ENCODE measurements at places on chromosomes 2 and 18.

DNA sequence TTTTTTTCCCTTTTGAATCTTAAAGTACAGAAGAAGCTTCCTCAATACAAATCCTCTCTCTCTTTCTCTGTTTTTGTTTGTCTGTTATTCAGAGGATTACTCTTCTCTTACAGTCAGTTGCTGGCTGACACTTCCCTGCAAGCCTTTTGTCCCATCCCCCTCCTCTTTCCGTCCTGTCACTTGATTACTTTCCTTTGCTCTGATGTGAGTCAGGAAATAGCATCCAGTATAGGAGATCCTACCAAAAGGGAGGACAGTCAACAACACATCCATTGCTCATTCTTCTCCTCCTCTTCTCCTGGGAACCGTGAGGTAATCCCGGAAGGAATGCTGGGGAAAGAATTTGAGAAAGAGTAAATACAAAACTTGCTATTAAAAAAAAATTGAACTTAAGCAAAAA, 79.3 kb upstream of the SCN7A start:
- DNase-seq: no peak

- DNase-seq: no peak
These were observed 20.4 kb upstream of the L3MBTL4 start for GRCh38 chr18:6434987-6435709.

- no peak for DNase-seq
These were observed 61.3 kb downstream of the PKP4 start for GRCh38 chr2:158518084-158518483.

DNA sequence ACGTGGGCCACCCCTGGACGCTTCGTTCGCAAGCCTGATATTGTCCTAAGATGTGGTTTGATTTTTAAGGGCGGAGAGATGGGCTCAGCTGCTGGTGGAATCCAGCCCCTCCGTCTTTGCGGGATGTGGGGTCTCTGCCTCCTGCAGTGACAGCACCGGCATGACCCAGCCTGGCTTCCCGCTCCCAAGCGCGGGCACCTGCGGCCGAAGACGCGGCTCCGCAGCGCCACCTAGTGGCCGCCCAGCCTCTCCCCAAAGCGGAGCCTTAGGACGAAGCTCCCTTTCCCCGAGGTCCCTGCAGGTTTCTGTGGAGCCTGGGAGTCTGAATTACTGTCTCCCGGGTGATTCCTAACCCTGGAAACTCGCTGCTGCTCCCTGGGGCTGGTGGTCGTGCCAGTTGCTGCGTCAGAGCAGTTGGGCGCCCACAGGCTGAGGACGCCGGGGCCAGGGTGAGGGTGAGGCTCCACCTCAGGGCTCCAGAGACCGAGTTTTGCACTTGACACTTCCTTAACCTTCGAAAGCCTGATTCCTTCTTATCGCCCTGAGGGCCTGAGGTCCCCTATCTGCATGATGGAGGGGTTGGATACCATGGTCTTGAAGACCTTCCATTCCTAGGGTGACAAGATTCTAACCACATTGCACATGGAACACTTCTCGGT, 137.5 kb downstream of the TPO start:
- DNase-seq: peak; percentile 49

DNA sequence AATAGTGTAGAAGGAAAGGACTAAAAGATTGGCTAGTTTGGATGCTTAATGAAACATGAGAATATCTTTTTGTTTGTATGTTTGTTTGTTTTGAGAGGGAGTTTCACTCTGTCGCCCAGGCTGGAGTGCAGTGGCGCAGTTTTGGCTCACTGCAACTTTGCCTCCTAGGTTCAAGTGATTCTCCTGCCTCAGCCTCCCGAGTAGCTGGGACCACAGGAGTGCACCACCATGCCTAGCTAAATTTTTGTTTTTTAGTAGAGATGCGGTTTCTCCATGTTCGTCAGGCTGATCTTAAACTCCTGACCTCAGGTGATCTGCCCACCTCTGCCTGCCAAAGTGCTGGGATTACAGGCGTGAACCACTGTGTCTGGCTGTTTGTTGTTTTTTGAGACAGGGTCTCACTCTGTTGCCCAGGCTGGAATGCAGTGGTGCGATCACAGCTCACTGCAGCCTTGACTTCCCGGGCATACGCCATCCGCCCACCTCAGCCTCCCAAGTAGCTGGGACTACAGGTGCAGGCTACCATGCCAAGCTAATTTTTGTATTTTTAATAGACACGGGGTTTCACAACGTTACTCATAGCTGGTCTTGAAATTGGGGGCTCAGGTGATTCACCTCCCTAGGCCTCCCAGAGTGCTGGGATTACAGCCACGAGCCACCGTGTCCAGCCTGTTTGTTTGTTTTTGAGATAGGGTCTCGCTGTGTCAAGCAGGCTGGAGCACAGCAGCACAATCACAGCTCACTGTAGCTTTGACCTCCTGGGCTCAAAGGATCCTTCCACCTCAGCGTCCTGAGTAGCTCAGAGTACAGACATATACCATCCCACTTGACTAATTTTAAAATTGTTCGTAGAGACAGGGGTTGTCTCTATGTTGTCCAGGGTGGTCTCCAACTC, 209.2 kb downstream of the MYCN start:
- no peak for DNase-seq

GRCh38 chr18:14962626-14963025, 214.7 kb downstream of the ANKRD30B start:
- no peak for DNase-seq

DNA sequence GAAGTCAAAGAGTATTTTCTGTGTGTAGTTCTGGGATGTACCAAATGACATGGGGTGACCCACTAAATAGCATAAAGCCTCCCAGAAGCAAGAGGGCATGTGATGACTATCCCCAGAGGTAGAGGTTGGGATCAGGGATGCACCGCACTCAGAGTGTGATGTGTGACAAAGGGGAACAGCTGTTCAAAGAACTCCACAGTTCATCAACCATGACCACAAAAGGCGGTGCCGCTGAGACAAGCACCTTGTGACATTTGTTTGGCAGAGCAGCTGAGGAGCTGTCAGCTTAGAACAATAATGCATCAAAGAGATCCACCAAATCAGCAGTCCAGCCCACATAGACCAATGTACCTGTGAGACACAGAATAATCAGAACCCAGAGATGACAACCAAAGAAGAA, 81.3 kb downstream of the VWC2L start:
- no peak for DNase-seq

DNA sequence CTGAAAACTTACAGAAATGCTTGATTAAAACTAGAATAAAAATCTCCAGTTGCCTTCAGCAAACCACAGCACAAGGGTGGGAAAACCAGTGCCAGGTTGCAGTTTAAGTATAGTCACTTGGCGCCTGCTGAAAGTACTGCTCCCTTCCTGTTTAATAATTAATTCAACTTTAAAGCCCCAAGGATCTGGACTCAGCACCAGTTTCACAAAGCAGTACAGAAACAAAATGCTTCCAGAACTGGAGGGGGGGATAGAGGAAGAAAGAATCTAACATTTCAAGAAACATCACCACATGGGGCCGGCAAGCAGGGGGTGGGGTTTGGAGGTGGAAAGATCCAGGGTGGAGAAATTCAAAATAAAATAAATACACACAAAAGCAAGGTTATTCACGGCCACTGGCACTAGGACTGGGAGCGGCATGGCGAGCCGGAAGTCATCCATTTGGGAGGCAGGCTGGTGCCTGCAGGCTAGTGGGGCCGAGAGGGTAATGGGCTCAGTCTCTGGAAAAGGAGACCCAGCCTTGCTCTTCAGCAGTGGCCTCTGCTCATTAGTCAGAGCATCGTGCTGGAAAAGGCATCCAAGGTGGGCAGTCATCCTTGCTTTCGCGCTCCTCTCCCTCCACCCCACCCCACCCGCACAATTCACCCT, 85.8 kb downstream of the POU3F3 start:
- no peak for DNase-seq

GRCh38 chr2:225233234-225233633, 166.3 kb upstream of the NYAP2 start:
- no peak for DNase-seq

DNA sequence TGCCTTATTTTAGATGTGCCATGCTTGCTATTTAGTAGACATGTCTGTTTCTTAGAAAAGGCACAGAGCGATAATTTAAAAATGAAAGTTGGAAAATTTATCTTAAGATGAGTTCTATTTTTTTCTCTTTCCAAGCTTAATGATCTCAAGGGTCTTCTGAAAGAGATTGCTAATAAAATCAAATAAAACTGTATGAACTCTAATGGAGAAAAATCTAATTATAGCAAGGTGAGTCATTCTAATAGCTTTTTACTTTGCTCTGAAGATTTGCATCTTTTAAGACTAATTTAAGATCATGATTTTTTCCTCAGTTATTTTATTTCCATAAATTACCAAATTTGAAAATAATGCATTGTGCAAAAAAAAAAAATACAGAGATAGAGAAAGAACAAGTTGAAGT, 36.1 kb upstream of the SPP2 start:
- DNase-seq: no peak

- DNase-seq: peak; percentile 68
These were observed 762 bp upstream of the GAD1 start for GRCh38 chr2:170815746-170816503.

DNA sequence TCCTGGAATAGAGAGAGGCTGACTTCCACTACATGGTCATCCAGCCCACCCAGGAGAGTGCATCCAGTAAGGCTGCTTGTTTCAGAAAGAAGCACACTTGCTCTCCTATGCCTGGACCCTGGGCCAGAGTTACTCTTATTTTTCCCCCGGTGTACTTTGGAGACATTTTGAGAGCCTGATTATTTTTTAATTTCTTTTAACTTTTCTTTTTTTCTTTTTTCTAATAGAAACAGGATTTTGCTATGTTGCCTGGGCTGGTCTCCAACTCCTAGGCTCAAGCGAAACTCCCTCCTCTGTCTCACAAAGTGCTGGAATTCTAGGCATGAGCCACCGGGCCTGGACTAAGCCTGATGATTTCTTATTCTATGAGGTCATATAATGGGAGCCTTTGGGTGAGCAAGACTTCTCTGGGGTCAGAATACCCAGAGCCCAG, 62.2 kb downstream of the RPL37A start:
- DNase-seq: no peak

DNA sequence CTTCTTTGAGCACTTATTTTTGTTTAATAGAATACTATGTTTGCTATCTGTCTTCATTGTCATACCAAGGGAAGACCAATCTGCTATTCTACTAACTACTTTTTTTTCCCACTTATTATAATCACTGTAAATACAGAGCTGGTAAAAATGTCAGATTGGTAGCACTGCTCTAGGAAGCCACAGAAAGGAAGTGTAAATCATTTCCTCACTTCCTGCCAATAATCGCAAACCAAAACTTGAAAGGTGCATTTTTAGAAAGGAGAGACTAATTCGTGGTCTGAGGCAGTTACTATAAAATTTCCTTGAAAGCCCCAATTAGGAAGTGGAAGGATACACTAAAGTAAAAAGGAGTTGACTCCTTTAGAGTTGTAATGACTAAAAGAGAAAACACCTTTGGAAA, 13.9 kb upstream of the THSD7B start:
- no peak for DNase-seq

DNA sequence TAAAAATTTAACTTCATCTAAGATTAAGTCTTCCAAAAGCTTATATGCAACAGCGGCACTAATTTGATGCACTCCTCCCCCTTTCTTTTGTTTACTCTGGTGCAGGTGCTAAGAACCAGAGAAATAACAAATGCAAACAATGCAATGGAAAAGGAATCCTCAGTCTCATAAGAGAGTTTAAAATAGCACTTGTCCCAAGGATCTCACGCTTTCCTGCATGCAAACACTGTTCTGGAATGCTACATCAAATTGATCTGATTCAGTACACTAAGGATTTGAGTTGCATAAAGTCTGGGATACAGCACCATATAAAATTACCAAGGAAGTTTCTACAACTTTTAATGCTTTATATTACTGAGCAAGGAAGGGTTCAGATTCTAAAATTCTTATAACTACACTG, 50.5 kb downstream of the SEPTIN10 start:
- DNase-seq: no peak

DNA sequence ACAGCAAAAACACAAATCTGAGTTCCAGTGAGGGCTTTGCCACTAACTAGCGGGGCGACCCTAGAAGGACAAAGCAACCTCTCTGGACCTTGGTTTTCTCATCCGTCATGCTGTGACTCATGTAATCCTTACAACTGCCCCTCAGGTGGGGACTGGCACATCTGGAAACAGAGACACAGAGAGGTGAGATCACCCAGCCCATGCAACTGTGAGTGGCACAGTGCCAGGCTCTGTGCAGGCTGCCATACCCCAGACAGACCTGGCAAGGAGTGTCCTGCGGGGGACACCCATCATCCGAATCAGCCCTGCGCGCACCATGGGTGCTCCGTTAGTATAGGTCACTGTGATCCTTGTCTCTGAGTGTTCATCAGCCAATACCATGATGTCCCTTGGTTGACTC, 198.3 kb downstream of the SMAD7 start:
- DNase-seq: no peak

- DNase-seq: no peak
These were observed 89.6 kb downstream of the ITGB1BP1 start for GRCh38 chr2:9333591-9334171.

Measured in CD4-positive, alpha-beta T cell treated with Interleukin-12 subunit alpha and Interleukin-12 subunit beta, for 1 hour (primary cell).